ENCODE measurements at places on chromosomes 13 and 19. TPM values are rescaled to one million over a fixed set of nuclear protein-coding genes. Genes with fewer than 3 reads are reported as not detected.

DNA sequence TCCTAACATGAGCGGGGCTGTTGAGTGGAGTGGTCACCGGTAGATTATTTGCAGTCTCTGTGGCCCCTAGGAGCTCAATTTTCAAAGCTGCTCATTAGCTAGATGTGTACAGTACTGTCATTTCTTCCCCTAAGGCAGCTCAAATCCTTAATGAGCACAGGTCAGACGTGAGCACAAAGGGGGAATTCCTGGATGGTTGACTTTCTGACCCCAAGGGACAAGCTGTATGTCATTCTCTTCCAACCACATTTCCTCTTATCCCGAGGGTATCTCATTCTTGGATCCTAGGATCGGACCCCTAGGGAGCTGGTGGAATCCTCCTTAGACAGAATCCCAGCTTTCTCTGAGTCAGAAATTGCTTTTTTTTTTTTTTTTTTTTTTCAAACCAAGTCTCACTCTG, 5.7 kb upstream of the OR7G3 start:
- no peak overlapping the region for H3K4me3 ChIP-seq
- no peaks in the 10 kb centered on the region for H3K4me1 ChIP-seq
- DNase-seq: no peak
- H3K27me3 ChIP-seq: no peaks in the 10 kb centered on the region
- H3K27ac ChIP-seq: no peak overlapping the region

The ZNF227 gene
- total RNA-seq: 29.4 TPM

GRCh38 chr13:109971456-109972090, 185.2 kb upstream of the IRS2 start:
- H3K4me3 ChIP-seq: no peak overlapping the region
- no peaks in the 10 kb centered on the region for H3K4me1 ChIP-seq
- DNase-seq: no peak
- no peaks in the 10 kb centered on the region for H3K36me3 ChIP-seq
- no peak overlapping the region for H3K27ac ChIP-seq
- no peaks in the 10 kb centered on the region for H3K27me3 ChIP-seq

The CRX gene
- total RNA-seq: not detected

DNA sequence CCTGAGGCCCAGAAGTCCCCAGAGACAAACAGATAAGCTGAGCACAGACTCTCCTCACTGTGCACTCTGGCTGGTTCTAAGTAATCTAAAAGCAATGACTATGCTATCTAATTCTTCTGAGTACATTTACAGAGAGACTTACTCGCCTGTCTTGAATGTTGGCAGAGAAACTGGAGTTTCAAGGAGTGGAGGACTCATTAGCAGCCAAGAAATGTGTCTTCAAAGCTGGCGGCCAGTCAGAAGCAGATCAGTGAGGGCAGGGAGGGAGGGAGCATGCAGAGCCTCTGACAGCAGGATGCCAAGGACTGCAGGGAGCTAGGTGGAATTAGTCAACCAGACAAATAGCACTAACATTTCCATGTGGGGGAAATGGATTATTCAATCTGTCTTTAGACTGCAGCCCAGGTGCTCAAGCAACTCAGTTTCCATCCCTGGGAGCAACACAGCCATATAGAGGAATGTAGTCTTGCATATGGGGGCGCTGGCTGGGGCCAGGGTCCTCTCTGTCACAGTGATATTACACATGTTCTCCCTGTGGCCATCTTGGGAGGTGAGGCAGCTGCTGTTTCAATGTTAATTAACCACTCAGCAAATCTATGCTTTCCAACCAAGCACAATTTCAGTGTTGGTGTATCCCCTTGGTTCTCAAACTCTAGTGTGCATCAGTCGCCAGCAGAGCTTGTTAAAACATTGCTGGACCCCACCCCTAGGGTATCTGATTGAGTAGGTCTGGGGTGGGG, 97.9 kb downstream of the CCNA1 start:
- no peak overlapping the region for H3K4me3 ChIP-seq
- H3K4me1 ChIP-seq: peaks cover 36% of the 10 kb centered on the region
- peaks cover 14% of the 10 kb centered on the region for H3K27me3 ChIP-seq
- DNase-seq: no peak

GRCh38 chr19:3687774-3688706, 12.2 kb downstream of the PIP5K1C start:
- DNase-seq: no peak
- H3K36me3 ChIP-seq: peaks cover 4% of the 10 kb centered on the region
- no peak overlapping the region for H3K4me3 ChIP-seq
- no peaks in the 10 kb centered on the region for H3K27me3 ChIP-seq
- H3K27ac ChIP-seq: no peak overlapping the region
- no peaks in the 10 kb centered on the region for H3K4me1 ChIP-seq

GRCh38 chr19:32227561-32228165, 117.7 kb upstream of the ZNF507 start:
- no peaks in the 10 kb centered on the region for H3K4me1 ChIP-seq
- peaks cover 37% of the 10 kb centered on the region for H3K27me3 ChIP-seq
- no peak for DNase-seq

DNA sequence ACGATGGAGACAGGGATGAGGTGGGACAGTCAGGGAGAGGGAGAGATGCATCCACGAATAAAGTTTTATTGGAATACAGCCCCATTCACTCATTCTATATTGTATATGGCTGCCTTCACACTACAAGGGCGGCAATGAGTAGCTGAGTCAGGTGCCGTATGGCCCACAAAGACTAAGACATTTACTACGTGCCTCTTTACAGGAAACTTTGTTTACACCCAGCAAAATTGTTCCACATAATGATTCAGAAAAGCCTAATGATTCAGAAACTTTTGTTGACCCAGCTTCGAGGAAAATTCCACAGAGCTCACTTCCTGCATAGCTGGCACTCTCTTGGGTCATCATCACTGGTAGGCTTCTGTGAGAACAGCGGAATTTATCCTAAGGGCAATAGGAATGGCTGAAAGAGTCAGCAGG, 87.3 kb upstream of the PEG3 start:
- DNase-seq: no peak
- H3K27me3 ChIP-seq: no peaks in the 10 kb centered on the region
- H3K36me3 ChIP-seq: no peaks in the 10 kb centered on the region
- H3K4me3 ChIP-seq: no peak overlapping the region
- H3K4me1 ChIP-seq: no peaks in the 10 kb centered on the region

- no peak for DNase-seq
- H3K4me3 ChIP-seq: no peak overlapping the region
- no peak overlapping the region for H3K27ac ChIP-seq
- H3K4me1 ChIP-seq: peaks cover 6% of the 10 kb centered on the region
- H3K27me3 ChIP-seq: no peaks in the 10 kb centered on the region
Observed at GRCh38 chr13:79435561-79435990, 29.5 kb upstream of the RBM26 start.

DNA sequence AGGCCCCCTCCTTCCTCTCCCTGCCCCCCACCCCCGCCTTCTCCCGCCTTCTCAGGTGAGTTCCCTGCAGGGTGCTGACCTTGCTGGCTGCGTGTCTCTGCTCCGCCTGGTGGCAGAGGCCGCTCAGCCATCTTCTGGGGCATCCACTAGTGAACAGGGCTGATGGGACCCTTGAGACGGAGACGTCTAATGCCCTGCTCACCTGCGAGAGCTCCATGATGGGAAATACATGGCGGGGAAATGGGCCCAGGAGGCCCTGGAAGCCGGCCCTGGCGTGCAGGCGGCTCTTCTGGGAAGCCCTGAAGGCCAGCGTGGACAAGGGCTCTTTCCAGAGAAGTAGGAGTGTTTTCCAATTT, 15.2 kb upstream of the F7 start:
- H3K27me3 ChIP-seq: no peaks in the 10 kb centered on the region
- DNase-seq: no peak
- H3K4me3 ChIP-seq: no peak overlapping the region
- H3K4me1 ChIP-seq: no peaks in the 10 kb centered on the region

DNA sequence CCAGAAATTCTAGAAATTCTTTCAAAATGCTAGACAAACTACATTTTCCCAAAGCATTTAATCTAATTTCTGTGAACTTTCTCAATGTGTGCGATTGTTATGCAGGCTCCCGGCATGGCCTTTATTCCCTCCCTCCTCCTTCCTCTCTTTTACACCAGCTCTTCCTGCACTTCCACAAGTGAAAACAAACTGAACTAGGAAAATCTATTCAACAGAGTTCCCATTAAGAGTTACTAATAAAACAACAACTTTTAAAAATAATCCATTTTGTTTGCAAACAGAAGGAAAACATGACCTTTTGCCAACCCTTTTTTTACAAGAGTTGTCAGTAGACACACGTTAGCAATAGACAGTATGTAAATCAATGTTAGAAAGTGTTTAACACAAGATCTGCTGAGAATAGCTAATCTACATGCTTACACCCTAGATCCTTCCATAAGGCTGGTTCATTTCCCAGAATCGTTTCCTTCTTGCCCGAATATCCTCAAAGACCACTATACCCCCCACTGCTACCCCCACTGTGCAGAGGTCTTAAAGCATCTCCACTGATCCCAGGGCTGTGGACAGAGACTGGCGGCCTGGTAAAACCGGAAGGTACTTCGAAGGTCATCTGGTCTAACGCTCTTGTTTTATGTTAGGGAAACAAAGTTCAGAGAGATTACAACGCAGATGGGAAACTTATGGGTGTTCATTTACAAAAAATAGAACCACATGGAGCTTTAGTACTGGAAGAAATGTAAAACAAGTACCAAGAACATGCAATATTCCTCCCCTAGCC, 98.0 kb downstream of the FOXO1 start:
- DNase-seq: no peak
- no peak overlapping the region for H3K27ac ChIP-seq
- H3K27me3 ChIP-seq: no peaks in the 10 kb centered on the region
- H3K4me1 ChIP-seq: peaks cover 13% of the 10 kb centered on the region
- no peak overlapping the region for H3K4me3 ChIP-seq
- no peaks in the 10 kb centered on the region for H3K36me3 ChIP-seq

GRCh38 chr13:82681535-82681934, 1200.7 kb downstream of the SLITRK1 start:
- no peak for DNase-seq
- H3K4me1 ChIP-seq: no peaks in the 10 kb centered on the region
- H3K27me3 ChIP-seq: no peaks in the 10 kb centered on the region
- no peak overlapping the region for H3K27ac ChIP-seq
- no peak overlapping the region for H3K4me3 ChIP-seq

DNA sequence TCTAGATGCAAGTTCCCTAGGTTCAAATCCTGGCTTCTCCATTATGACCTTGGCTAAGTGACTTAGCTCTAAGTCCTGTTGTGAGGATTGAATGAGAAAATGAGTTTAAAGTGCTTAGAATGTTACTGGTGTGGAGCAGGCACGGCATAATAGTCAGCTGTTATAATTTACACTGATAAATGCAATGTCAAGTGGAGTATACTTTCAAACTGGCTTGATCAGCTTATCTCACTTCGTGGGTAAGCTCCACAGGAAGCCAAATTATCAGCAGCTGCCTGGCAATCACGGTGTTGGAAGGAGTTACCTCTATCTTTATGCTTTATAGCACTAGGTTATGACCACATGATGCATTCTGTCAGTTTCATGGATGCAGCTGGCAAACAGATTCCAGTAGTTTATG, 272.8 kb downstream of the OLFM4 start:
- H3K4me3 ChIP-seq: no peak overlapping the region
- no peaks in the 10 kb centered on the region for H3K36me3 ChIP-seq
- H3K27me3 ChIP-seq: no peaks in the 10 kb centered on the region
- DNase-seq: no peak
- H3K4me1 ChIP-seq: no peaks in the 10 kb centered on the region
- H3K27ac ChIP-seq: no peak overlapping the region

DNA sequence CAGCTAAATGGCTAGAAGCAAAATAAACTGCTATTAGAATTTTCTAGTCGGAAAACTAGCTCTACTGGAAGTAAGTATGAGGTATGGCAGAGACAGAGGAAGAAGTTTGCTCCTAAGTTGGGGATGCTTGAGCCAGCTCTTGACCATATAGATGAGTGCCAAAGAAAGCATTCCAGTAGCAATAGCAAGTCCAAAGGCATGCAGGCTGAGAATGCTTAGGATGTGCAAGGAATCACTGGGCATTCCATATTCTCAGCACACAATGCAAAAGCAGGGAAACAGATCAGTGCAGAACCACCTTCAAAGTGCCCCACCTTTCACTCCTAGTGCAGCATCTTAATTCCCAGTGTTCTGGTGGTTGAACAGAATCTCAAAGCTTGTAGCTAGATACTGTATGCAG, 32.9 kb downstream of the SERTM1 start:
- no peak overlapping the region for H3K27ac ChIP-seq
- no peaks in the 10 kb centered on the region for H3K36me3 ChIP-seq
- H3K27me3 ChIP-seq: peaks cover 20% of the 10 kb centered on the region
- H3K4me1 ChIP-seq: no peaks in the 10 kb centered on the region

DNA sequence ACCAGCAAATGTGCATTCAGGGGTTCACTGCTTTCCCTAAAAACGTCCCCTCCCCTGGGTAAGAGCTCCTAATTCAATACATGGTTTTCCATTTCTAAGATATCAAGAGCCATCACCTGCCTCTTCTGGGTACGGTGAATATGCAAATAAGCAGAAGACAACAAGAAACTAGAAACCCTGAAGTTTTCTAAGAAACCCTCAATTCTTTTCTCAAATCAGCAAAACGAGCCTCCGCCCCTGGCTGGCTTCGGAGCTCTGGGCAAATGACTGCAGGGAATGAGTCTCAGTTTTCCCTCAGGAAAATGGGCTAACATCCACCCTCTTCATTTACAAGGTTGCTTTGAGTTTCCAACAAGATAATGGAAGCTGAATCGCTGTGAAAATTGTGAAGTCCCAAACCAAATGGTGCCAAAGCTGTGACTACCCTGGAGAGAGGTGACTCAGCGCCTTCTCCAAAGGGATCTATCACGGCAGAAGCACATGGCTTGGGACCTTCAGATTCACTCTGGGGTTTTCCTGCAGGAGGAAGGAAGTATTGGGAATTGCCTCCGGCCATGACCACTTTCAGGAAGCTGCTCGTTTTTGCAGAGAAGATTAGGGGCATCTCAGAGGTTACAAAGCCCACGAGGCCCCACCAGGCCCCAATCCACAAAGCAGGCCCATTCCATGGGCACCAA, 26.6 kb downstream of the KLF2 start:
- no peaks in the 10 kb centered on the region for H3K27me3 ChIP-seq
- H3K4me1 ChIP-seq: no peaks in the 10 kb centered on the region
- no peak overlapping the region for H3K4me3 ChIP-seq
- H3K36me3 ChIP-seq: no peaks in the 10 kb centered on the region
- DNase-seq: no peak

DNA sequence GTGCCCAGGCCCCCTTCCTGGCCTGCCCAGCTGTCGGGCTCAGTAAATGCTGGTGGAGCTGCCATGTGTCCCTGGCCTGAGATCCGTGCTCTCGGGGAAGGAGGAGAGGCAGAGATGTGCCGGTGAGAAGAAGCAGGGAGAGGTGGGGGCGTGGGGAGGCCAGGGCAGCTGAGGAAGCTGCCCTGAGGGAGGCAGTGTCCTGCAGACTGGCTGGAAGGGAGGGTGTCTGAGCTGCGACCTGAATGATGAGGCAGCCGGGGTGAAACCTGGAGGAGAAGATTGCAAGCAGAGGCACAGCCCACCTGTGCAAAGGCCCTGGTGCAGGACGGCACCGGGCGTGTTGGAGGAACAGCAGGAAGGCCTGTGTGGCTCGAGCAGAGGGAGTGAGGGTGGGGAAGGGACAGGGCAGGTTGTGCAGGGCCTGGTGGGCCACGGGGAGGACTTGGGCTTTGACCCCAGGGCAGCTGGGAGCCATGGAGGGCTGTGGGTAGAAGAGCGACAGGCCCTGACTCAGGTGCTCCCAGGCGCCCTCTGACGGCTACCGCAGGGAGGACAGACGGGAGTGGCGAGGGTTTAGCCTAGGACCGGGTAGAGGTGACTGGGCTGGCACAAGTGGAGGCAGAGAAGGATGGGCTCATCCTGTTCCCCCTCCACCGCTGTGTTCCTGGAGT, 14.0 kb upstream of the CELF5 start:
- no peak overlapping the region for H3K27ac ChIP-seq
- H3K4me1 ChIP-seq: no peaks in the 10 kb centered on the region
- H3K36me3 ChIP-seq: peaks cover 19% of the 10 kb centered on the region
- H3K27me3 ChIP-seq: no peaks in the 10 kb centered on the region
- no peak overlapping the region for H3K4me3 ChIP-seq

The FFAR3 gene
- not detected for total RNA-seq

GRCh38 chr13:59266478-59267063, 897.2 kb downstream of the DIAPH3 start:
- H3K4me1 ChIP-seq: no peaks in the 10 kb centered on the region
- H3K36me3 ChIP-seq: no peaks in the 10 kb centered on the region
- no peak for DNase-seq
- H3K27ac ChIP-seq: no peak overlapping the region
